ENCODE measurements at places on chromosomes 12 and 14. TPM values are rescaled to one million over a fixed set of nuclear protein-coding genes. Genes with fewer than 3 reads are reported as not detected.

ACOT4 gene
- total RNA-seq, result 1.1 TPM

CPNE8 gene
- 26.2 TPM for total RNA-seq

CCDC197 gene
- not detected for total RNA-seq

OASL gene
- 0.39 TPM for total RNA-seq

GALNT16 gene
- 20.4 TPM for total RNA-seq

RBM23 gene
- 145 TPM for total RNA-seq

KRT6C gene
- not detected for total RNA-seq

LRP6 gene
- 54.2 TPM for total RNA-seq

C12orf54 gene
- total RNA-seq, result 0.40 TPM

CREBL2 gene
- total RNA-seq, result 58.6 TPM

MYO1H gene
- 0.28 TPM for total RNA-seq

DLK1 gene
- 4.9 TPM for total RNA-seq

LRP1 gene
- 182 TPM for total RNA-seq

AQP5 gene
- 0.20 TPM for total RNA-seq

PMCH gene
- 0.33 TPM for total RNA-seq

CCDC184 gene
- total RNA-seq, result 15.3 TPM

OLR1 gene
- 27.2 TPM for total RNA-seq

TAS2R20 gene
- 3.4 TPM for total RNA-seq

KRT78 gene
- not detected for total RNA-seq

ERP27 gene
- 1.1 TPM for total RNA-seq

INSM2 gene
- 0.17 TPM for total RNA-seq

ART4 gene
- 1.2 TPM for total RNA-seq

PELI2 gene
- total RNA-seq, result 20.3 TPM

APOF gene
- not detected for total RNA-seq

ANKS1B gene
- total RNA-seq, result 89.5 TPM

CABP1 gene
- total RNA-seq, result 6.8 TPM

PPP1R1A gene
- 9.4 TPM for total RNA-seq

FMNL3 gene
- total RNA-seq, result 34.3 TPM

PRPH gene
- 141 TPM for total RNA-seq
